ENCODE measurements at places on chromosomes 3 and 15. TPM values are rescaled to one million over a fixed set of nuclear protein-coding genes. Genes with fewer than 3 reads are reported as not detected.

DNA sequence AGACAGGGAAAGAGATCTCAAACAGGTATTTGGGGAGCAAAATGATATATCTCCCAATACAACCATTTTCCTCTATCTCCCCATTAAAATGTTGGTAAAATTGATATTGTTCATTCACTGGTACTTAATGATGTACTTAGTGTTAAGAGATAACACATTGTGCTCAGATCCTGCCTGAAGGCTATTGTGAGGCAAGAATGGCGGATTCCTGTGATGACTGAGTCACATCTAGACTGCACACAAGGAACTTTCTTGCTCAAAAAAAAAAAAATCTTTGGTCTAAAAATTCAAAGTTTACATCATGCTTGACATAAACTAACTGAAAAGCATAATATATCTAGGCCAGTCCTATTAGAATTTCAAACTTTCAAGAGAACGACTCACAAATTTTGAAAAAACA, 171.1 kb upstream of the TTC14 start:
- no peak for DNase-seq

The SLC12A1 gene
- total RNA-seq, result not detected

The HDDC3 gene
- total RNA-seq, result 37.6 TPM

The UBE2E2 gene
- total RNA-seq, result 11.8 TPM

- DNase-seq, result no peak
Observed at GRCh38 chr15:52117549-52117948, 5.0 kb upstream of the BCL2L10 start.

- DNase-seq, result no peak
Observed at GRCh38 chr3:17339132-17339575, 403.3 kb downstream of the TBC1D5 start.

Data from activated T-cell treated with anti-CD3 and anti-CD28 coated beads, Interleukin-2, amount 50 U/mL, for 72 hours (primary cell).